ENCODE measurements at places on chromosomes 2 and 18.

- peak; percentile 65 for DNase-seq
These were observed 1131.2 kb downstream of the TSN start for GRCh38 chr2:122886479-122887145.

DNA sequence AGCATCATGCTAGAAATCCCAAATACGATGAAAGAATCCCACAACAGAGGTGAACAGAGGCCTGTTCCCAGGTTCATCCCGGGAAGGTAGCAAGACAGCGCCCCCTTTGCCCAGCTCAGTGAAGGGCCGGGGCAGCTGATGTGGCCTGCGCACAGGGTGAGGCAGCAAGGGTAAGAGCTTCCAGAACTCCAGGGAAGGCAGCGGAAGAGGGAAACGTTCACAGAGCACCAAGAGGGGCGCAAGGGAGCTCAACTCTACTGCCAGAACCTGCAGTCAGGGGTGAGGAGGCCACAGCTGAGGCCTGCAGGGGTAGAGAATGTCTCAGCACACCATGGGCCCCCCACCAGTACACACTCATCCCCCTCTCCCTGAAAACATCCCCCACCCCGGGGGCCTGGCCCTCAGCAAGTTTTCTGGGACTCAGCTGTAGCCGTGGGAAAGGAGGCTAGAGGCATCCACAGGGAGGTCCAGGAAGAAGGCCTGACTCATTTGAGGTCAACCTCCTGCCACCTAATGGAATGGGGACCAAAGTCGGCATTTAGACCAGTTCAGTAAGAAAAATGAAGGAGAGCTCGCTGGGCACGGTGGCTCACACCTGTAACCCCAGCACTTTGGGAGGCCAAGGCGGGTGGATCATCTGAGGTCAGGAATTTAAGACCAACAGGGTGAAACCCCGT, 95.6 kb upstream of the ASAP2 start:
- DNase-seq = no peak

DNA sequence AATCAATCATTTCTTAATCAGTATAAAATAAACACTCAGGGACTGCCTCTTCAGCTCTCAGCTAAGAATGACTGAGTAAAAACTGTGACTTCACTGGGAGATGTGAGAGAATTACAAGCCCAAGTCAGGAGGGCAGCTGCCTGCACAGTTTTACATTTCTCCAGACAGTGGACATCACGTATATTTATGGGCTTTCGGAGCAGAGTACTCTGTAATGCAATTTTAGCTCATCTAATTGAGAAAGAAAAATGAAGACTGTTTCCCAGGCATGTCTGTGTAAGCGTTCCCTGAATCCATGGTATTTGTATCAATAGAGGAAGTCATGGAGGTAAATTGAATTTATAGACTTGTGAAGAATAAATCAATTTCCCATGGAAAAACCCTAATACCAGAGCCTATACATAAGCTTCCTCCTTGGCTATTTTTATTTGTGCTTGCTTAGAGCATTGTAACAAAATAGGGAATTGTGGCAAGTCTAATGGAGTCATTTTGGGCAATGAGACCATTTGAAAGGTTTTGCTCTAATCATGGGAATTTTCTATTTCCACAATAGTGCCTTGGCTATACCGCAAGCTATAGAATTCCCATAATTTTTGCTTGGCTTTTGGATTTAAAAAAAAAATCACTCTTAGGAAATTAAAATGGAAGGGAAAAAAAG, 87.2 kb downstream of the SLC5A7 start:
- DNase-seq = no peak

- DNase-seq = no peak
These were observed 128.8 kb downstream of the KCNJ3 start for GRCh38 chr2:154827286-154827685.

- DNase-seq = no peak
These were observed 84.8 kb upstream of the CRIM1 start for GRCh38 chr2:36270758-36271157.

DNA sequence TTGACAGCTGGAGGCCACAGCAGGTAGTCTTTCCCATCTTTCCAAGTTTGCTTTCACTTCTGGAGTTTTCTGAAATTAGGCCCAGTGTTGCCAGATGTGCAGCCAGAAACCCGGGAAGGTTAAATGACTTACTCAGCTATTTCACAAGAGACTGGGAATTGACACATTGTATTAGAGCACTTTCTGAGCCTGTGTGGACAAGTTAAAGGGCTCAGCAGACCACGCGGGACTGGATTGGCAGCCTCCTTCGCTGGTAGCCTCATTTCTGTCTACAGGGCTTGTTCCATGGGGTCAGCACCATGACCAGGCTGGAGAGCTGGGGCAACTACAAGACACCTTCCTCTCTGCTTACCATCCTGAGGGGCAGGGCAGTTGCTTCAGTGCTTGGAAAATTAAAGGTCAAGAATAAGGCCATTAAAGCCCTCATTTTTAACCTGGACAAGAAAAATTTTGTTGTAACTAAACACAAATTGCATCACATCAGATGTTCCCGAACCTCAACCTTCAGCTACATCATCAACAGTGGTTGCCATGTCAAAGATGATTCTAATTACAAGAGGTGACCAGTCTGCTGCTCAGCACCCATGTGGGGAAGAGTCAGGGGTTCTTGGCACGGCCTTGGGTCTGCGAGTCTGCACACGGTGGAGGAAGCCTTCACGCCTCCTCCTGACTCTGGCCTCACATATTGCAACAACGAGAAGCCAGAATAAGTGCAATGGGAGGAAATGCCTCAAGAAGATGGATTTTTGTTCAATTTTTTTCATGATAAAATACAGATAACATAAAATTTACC, 279.5 kb upstream of the RAB6C start:
- no peak for DNase-seq

- no peak for DNase-seq
These were observed 10.3 kb upstream of the FTCDNL1 start for GRCh38 chr2:199861132-199861774.

- no peak for DNase-seq
These were observed 1168.0 kb downstream of the SUCLG1 start for GRCh38 chr2:83291083-83291482.

- DNase-seq = no peak
These were observed 139.4 kb downstream of the WDSUB1 start for GRCh38 chr2:159146996-159147666.

- no peak for DNase-seq
These were observed 352.7 kb upstream of the CDH2 start for GRCh38 chr18:28529644-28530043.

- no peak for DNase-seq
These were observed 209.7 kb upstream of the SIX2 start for GRCh38 chr2:45218931-45219339.

- DNase-seq = no peak
These were observed 18.3 kb downstream of the MAIP1 start for GRCh38 chr2:199973703-199974102.

DNA sequence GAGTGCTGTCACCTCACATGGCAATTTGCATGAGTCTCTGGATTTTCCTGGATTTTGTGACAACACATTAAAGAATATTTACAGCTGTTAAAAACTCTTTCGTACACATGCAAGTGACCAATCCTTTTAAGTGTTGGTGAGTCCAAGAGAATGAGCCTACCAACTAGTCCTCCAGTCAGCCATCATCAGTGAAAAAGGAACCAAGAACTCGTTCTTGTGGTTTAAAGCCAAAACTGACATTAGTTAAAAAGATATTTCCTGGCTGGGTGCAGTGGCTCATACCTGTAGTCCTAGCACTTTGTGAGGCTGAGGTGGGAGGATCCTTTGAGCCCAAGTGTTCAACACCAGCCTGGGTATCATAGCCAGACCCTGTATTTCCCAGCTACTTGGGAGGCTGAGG, 215.4 kb upstream of the ITGA4 start:
- DNase-seq = no peak

GRCh38 chr2:112791019-112791418, 6.7 kb upstream of the IL1A start:
- DNase-seq = no peak

DNA sequence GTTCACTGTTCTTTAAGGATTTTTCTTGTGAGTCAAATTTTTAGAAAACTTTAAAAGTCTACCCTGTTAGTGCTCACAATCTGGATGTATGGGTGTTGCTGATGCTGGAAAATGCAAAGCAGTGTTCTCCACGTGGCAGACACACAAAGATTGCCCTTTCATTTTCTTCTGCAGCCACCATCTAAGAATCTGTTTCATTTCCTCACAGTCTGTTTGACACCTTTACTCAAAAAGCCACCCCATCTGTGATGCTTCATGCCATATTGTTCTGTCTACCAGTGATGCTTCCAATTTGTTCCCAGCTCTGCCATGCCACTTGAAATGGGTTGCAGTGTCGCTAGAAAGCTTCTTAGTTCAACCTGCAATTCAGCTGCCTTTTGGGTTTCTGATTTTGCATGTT, 464.2 kb upstream of the UBE2E3 start:
- no peak for DNase-seq

GRCh38 chr18:75654386-75654785, 226.9 kb upstream of the SMIM21 start:
- DNase-seq = no peak

- DNase-seq = no peak
These were observed 20.8 kb downstream of the SOS1 start for GRCh38 chr2:39099870-39100728.

- no peak for DNase-seq
These were observed 34.3 kb upstream of the NCKAP5 start for GRCh38 chr2:133602538-133602937.

DNA sequence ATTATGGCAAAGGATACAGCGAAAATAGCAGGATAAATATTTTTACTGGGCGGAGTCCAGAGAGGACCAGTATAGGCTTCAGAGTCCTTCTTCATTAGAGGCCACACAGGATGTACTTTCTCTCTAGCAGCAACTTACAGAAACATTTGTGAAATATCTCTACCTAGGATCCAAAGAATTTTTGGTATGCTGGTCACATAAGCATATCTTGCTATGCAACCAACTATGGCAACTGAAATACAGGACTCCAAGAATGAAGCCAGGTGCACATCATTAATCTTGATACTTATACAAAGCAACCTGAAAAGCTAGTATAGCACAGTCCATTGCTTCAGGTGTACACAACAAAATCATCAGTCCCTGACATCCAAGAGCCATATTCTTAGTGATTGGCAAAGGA, 59.1 kb upstream of the NABP1 start:
- no peak for DNase-seq

DNA sequence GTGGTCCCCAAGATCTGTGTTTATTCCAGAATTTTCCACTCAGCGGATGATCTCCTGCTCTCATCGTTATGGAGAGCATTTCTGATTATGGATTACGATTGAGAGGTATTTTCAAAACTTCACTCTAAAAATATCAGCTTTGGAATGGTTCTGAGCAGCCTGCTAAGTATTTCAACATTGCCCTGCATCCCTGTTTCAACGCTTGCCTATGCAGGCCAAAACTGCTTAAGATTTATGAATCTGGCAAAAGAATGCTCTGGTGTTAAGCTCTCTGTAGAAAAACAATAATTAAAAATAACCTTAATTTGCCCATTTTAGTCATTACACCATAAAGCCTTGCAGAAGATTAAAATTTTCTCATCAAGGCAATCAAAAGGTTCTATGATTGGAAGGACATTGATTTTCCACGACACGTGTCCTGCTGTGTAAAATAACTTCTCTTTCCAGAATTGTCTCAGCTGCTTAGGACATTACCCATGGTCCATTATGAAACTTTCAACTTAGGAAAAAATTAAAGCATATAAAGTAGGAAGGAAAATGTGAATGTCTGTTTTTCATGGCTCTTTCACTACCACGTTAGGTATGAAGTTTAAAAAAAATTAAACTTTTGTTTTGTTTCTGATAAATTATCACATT, 229.9 kb downstream of the ACKR3 start:
- no peak for DNase-seq

GRCh38 chr2:128727914-128728313, 409.2 kb upstream of the HS6ST1 start:
- DNase-seq = no peak

- DNase-seq = no peak
These were observed 239.3 kb downstream of the IRS1 start for GRCh38 chr2:226560325-226560724.

DNA sequence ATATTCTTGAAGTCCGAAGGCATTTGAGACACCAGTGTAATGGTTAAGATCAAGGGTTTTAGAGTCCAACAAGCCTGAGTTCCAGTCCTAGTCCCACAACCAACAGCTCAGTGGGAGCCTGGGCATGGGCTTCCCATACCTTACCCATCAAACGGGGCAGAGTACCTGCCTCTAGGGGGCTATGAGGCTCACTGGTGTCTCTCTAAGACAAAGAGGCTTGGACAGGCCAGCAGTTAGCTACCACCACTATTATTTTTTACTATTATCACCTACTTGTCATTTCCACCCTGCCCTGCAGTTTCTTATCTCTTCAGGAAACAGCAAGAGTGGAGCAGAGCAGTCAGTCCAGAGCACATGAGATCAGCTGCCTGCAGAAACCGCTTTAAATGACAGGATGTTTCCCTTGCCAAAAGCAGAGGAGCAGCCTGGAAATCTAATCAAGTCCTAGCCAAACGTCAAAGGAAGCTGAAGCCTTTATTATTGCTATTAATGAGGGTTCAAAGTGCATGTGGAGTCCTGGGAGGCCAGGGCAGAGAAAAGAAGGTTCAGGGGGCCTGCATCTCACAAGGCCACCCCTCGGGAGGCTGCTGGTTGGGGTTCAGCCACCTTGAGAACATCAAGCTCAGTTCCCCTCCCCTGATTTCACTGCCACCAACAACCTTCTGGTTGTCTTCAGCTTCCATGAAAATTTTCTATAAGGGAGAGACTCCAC, 66.6 kb downstream of the STPG4 start:
- DNase-seq = no peak

DNA sequence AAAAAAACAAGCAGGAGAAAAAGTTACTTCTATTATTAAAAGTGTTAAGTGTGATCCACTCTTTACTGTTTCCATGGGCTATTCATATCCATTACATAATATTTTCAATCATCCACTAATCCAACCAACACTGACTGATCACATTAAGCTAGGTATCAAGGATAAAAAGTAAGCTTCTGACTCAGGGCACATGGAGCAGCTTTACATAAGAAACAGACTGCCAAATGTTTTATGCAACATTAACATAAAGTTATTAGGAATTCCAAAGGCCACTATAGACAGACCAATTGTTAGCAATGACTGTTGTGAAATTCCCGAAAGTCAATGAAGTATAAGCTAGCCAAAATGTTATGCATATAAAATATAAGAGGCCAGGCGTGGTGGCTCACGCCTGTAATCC, 277.6 kb downstream of the ZEB2 start:
- DNase-seq = no peak

DNA sequence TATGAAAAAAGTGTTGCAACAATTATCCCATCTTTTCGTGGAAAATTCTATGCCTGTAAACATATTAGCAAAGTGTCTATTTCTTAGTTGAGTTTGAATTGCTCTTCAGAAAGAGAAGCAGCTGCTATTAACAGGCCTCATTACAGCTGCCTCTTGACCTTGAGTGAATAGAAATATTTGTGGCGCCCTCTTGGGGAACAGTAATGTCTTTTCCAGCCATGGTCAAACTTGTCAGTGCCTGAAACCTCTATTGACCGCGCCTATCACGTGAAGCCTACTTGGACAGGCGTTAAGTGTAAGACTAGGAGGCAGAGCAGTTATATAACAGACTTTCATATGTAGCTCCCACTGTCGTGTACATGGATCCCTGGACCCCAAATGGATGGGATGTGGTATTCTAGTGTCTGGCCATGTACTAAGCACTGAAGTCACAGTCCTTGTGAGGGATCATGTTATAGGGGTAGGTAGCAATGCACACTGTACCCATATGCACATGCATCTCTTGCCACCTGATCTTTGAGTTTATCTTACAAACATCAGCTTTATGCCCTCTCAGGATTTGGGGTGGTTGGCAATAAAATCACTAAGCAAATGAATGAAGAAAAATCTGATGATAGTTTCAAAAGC, 245.0 kb downstream of the PTGR3 start:
- DNase-seq = peak; percentile 32

Data from NCI-H1436 (cell line).